ENCODE measurements at places on chromosomes 5 and 9.

GRCh38 chr9:78188594-78188993 lies 47.3 kb upstream of the CEP78 start:
- DNase-seq, result no peak

GRCh38 chr9:33081128-33081851 lies 4.8 kb upstream of the SMU1 start:
- peak; percentile 81 for DNase-seq

DNA sequence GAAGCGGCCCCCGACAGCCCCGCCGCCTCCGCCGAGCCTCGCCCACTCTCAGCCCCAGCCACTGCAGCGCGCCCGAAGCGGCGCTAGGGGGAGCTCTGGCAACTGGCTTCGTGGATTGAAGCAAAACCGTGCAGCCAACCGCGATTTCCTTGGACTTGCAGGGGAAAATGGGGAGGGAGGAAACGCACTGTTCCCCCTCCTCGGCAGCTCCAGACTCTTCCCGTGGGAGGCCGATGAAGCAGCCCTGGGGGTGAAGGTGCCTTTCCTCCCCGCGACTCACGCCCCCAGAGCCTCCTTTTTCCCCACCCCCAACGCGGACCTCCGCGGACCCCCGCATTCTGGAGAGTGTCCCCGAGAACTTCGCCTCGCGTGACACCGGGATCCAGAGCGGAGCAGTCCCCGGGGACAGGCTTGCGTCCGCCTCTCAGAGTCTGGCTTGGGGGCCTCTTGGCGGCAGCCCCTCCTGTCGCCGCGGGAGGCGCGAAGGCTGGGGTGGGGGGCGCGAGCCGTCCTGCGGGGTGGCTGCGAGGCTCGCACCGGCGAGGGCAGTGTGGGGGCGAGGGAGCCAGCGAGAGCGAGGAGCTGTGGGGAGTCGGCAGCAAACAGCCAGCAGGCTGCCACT lies 3.8 kb downstream of the IER5L start:
- peak; percentile 87 for DNase-seq

GRCh38 chr9:76615177-76615603 lies 149.0 kb upstream of the PCA3 start:
- peak; percentile 9 for DNase-seq
